HT1080 (cell line): ENCODE measurements at places on chromosomes 16 and 17. TPM values are rescaled to one million over a fixed set of nuclear protein-coding genes. Genes with fewer than 3 reads are reported as not detected.

Gene MYH13
- total RNA-seq = not detected in 2 replicates

Gene ZNF276
- total RNA-seq = 14.8 and 17.6 TPM in 2 replicates

GRCh38 chr16:23709536-23709935, 3.5 kb downstream of the ERN2 start:
- DNase-seq = no peak

DNA sequence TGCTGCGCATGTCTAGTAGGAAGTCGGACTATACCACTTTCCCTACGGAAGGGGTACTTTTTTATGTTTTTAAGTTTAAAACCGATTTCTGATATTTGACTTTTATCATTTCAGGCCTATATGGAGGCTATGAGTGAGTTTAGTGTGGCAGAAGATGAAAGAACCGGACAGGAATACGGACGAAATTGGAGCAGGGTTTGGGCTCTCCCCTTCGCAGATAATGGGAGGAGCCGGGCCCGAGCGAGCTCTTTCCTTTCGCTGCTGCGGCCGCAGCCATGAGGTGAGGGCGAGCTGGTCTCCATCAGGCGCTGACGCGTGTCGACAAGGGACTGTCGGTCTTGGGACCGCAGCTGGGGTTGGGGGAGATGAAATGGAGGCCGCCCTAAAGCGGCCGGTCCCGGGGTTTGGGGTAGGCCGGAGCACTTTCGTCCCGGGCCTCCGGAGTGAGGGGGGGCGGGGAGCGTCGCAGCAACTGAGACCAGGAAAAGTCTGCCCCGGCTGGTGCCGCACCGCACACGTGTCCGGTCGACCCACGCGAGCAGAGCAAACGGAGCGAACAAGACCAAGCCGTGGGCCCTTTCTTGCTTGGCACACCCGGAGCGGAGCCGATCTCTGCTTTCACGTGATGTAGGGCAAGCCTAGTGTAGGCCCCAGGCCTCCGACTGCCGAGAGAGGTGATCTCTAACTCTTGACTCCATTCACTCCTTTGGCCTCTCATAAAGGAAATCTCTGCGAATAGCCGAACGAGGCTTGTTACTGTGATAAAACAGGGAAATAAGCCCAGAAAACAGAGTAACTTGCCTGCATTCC, at the start of gene RPL19:
Gene RPL19, plus strand, starts transcription at position 214 of the 810 bp plus-strand sequence. Its CDS starts 62 bp downstream, at position 276.
- DNase-seq = no peak

- peak; percentile 6 for DNase-seq
Measured at GRCh38 chr17:64608571-64608981, 53.5 kb downstream of the SMURF2 start.

DNA sequence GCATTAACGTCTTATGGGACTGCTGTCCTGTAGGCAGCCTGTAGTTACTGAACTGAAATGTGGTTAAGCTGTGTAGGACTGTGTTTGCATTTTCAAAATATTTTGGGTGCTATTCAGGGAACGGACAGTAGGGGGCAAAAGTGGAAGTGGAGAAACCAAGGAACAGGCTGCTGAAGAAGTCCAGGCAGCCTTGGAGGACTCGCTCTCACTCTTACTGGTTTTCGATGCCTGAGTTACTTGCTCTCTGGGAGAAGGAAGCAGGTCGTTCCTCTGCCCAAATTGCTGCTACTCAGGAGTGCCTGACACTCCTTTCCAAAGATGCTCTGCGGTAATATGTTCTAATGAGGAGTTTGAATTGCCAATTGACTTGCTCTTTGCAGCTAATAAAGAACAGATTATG, 64.5 kb upstream of the RBFOX1 start:
- peak; percentile 62 for DNase-seq

Gene ZNF778
- total RNA-seq = 8.7 and 23.8 TPM in 2 replicates

Gene SEPTIN12
- not detected in 2 replicates for total RNA-seq

GRCh38 chr16:22300427-22301071, 3.3 kb downstream of the POLR3E start:
- peak; percentile 36 for DNase-seq

- no peak for DNase-seq
Measured at GRCh38 chr17:39970157-39970692, 7.4 kb downstream of the GSDMA start.

Gene KIF18B
- 13.1 and 15.9 TPM in 2 replicates for total RNA-seq

GRCh38 chr17:63533433-63534077, 10.4 kb downstream of the KCNH6 start:
- no peak for DNase-seq

Gene SLFN11
- total RNA-seq = 16.0 and 18.5 TPM in 2 replicates

Gene ABCC1
- total RNA-seq = 10.4 and 13.3 TPM in 2 replicates

Gene ASIC2
- total RNA-seq = not detected in 2 replicates

Gene OTOA
- 0.07 and 0.11 TPM in 2 replicates for total RNA-seq

- DNase-seq = peak; percentile 71
Measured at GRCh38 chr17:81039854-81040758, 5.2 kb downstream of the BAIAP2 start.

Gene TAC4
- total RNA-seq = 0.20 TPM in 1 of 2 replicates, not detected in the other

- DNase-seq = no peak
Measured at GRCh38 chr16:78681743-78682142, 582.3 kb downstream of the WWOX start.

DNA sequence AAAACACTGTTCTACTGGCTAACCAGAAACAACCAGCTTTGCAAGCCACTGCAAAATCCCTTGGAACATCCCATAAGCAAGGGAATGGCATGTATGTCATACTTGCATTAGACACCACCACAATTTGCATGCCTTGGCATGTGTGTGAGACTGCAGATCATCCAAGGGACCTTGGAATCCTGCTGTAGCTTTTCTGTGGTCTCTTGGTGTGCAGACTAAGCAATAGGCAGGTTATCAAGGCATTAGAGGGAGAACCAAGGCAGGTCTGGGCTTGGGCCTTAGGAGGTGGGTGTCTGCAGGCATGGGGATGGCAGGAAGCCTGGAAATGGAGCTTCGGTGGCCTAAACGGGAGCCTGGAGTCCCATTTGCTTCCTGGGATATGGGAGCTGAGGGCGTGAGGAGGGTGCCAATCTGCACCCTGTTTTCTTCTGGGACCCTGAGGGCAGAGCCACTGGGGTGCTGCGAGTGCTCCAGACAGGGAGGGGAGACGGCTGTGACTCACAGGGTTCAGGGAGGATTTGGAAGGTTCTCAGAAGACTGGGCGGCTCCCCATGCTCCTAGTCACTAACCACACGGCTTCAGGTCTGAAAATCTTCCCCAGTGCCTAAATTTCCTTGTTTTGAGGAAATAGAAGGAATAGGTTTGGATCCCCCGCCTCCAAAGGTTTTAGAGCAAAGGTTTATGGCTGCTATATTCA, 36.6 kb downstream of the FAM20A start:
- no peak for DNase-seq

GRCh38 chr16:84678541-84678940, 21.3 kb upstream of the USP10 start:
- DNase-seq = no peak

Gene CFAP119
- total RNA-seq = 5.7 and 5.9 TPM in 2 replicates

GRCh38 chr17:55420067-55420775, 1.4 kb downstream of the MMD start:
- DNase-seq = no peak
